ENCODE measurements at places on chromosomes 5 and 9.

DNA sequence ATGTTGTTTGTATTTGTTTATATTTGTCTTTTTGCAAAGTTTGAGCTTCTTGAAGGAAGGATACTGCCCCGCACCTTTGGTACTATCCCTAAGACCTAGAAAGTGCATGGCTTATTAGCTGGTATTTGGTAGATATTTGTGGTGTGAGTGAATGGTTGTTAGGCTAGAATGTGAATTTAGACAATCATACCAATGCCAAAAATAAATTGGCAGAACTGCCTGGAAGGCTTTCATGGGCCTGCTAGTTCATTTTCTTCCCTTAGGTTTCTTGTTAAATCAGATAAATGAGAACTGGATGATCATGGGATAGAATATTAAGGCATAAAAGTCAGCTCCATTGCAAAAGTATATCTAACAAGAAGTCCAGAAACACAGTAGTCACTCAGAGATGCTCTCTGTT is 147.5 kb upstream of the TSLP start:
- DNase-seq, result no peak

GRCh38 chr9:136112541-136112940 is 6.1 kb downstream of the TMEM250 start:
- DNase-seq, result no peak

- no peak for DNase-seq
Measured at GRCh38 chr5:8598996-8599395, 730.0 kb downstream of the MTRR start.

DNA sequence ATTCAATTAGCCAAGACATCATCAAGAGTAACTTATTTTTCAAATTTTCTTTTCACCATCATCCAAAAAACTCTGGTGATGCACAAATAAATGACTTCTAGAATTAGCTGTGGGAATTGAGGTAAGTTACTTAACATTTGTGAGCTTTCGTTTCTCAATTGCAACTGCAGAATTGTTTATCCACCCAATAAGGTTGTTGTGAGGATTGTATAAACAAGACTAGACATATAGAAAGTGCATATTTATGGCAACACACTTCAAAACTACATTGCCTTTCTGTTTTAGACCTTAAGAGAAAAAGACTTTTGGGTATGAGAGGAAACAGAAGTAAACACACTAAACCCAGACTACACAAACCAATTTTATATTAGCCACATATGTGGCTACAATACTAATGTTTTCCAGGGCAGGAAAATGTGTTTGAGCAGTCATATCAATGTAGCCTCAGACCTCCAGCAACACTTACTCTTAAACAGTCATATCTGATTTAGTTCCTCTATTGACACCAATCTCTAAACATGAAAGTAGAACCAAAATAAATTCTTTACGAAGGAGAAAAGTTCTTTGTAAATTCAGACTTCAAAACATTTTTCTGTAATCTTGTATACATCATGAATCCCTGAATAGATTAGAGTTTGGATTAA is 488.0 kb upstream of the CYLC2 start:
- DNase-seq, result no peak

DNA sequence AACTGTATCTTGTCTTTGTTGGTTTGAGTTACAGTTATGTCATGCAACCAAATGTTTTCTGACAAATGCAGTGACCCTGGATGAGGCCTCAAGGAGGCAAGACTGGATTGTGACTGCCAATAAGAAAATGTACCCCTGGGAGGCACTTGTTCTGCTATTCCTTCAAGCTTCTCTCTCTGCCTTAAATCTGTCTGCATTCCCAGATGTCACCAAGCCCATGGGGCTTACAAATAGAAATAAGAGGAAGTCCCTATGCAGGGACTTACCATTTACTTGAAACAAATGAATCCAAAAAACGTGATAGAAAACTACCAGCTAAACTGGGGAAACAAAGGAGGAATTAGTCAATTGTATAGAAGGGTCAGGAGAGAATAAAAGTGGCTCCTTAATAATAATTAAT is 8.2 kb upstream of the PARP8 start:
- DNase-seq, result no peak

- peak; percentile 21 for DNase-seq
Measured at GRCh38 chr5:14580398-14581034, 1.1 kb upstream of the OTULINL start.

- DNase-seq, result no peak
Measured at GRCh38 chr5:179829732-179830435, 9.2 kb downstream of the SQSTM1 start.

DNA sequence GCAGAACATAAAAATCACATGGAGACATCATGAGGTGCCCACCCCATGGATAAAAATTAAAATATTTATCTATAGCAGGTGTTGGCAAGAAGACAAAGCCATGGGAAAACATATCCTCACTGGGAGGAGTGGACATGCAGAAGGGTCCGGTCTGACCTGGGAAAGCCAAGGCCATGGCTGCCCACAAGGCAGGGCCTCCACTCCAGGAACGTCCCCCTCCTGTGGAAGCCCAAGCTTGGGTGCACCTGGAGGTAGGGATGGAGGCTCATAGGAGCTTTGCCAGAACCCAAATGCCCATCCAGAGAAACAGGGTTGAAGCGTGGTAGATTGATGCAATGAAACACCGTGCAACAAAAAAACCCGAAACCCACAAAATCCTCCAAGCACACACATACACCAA is 81.4 kb upstream of the COL5A1 start:
- no peak for DNase-seq

DNA sequence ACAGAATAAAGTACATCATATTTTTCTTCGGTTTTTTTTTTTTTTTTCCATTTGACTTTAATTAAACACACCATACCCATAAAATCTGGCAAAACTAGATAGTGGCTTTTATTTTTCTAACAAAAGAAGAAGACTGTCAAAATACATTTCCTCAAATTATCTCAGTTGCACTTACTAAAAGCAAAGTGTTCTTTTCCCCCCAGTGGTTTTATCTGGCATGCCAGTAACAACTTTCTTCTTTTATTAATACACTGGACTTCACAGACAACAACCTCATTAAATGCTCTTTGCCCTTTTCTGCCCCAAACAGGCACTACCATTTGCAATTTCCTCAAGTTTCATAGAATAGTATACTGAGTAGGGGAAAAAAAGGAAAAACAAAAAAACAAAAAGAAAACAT is 1792.3 kb downstream of the EFNA5 start:
- DNase-seq, result no peak

- no peak for DNase-seq
Measured at GRCh38 chr9:129197978-129198318, 19.9 kb upstream of the IER5L start.

- no peak for DNase-seq
Measured at GRCh38 chr9:89714321-89714720, 109.5 kb downstream of the GADD45G start.

DNA sequence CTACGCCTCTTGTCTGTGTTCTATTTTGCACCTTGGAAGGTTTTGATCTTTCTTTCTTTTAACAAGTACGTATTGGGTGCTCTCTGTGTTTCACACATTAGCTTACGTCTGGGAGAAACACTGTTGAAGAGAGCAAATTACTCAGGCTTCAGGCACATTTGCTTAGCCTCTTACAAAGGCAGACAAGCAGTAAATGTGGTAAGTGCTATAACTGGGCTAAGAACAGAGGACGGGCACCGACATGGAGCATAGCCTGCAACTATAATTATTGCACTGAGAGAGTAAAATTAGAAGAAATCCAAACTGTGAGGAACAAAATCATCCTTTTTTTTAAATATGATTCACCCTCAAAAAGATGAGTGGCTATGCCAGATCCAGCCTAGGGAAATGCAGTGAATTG is 9.4 kb upstream of the PARP8 start:
- no peak for DNase-seq

GRCh38 chr5:59041355-59041754 is 458.5 kb downstream of the RAB3C start:
- peak; percentile 33 for DNase-seq

GRCh38 chr5:168844922-168845296 is 265.7 kb upstream of the PANK3 start:
- DNase-seq, result no peak

DNA sequence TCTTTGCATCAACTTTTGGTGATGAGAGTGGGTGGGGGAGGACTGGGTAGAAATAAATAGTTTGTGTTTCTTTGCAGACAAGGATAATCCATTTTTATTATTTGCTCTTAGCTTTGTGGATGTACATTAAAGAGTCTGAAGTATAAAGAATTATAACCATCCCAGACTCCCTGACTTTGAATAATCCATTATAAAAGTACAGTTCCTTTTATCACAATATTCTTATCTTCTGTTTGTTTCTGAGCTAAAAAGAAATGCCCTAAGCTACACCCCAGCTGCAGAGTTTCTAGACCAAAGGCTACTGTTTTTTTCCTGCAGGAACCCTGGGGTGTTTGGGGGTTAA is 77.9 kb downstream of the NDFIP1 start:
- DNase-seq, result no peak

DNA sequence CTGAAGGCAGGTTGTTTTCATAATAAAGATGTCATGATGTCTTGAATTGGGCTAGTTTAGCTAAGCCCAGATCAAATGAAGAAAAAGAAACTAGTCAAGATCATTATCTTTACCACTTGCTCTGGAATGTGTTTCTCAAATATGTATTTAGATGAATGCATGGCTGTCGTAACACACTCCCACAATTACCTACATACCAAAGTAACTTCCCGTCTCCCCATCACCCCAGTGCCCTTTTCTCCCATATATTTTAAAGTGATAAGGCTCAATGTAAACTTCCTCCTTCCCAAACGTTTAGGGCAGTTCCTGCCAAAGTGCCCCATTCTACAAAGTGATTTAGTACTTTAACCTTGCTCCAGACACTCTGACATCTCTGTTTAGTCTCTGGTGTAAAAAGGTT is 61.4 kb downstream of the SLC1A3 start:
- no peak for DNase-seq

DNA sequence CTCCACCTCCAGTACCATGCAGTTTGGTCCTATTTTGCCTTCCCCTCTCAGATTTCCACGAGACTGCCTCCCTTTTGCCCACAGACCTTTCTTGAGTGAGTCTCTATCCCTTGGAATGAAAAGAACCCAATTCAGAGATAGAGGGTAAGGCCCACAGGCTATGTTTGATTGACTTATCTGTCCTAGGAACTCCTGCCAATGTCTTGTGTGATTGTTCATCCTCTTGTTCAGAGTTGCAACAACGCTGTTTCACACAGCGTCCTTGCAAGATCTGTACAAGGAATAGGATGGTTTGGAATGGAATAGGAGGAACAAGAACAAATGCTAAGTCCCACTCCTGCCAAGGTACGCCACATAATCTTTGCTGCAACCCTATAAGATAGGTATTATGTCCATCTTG is 142.2 kb upstream of the ABCA1 start:
- DNase-seq, result no peak

- DNase-seq, result no peak
Measured at GRCh38 chr5:172860520-172861443, 26.7 kb downstream of the ERGIC1 start.

DNA sequence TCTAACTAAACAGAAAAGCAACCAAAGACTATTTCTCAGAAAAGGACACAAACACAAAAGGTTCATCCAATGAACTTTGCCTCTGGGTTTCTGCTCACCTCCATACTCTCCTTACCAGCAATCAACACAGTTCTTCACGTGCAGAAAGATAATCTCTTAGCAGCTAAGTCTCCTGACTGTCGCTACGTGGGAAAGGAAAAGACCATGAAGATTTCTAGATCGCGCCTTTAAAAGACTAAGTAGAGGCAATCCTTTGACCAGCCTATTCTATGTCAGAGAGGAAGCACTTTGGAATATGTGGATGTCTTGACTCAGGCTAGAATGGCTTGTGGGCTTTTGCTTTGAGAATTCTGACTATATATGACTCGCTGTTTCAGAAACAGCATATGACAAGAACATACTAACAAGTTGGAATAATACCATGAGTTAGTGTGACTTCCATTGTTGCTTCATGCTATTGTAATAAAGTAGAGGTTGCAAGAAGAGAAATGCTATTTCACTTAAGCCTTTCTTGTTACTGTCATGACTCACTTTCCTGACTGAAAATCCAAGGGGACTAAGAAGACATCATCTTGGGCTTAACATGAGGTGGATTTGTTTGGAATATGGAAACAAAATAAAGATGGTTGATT is 339.5 kb upstream of the RFX3 start:
- DNase-seq, result no peak

DNA sequence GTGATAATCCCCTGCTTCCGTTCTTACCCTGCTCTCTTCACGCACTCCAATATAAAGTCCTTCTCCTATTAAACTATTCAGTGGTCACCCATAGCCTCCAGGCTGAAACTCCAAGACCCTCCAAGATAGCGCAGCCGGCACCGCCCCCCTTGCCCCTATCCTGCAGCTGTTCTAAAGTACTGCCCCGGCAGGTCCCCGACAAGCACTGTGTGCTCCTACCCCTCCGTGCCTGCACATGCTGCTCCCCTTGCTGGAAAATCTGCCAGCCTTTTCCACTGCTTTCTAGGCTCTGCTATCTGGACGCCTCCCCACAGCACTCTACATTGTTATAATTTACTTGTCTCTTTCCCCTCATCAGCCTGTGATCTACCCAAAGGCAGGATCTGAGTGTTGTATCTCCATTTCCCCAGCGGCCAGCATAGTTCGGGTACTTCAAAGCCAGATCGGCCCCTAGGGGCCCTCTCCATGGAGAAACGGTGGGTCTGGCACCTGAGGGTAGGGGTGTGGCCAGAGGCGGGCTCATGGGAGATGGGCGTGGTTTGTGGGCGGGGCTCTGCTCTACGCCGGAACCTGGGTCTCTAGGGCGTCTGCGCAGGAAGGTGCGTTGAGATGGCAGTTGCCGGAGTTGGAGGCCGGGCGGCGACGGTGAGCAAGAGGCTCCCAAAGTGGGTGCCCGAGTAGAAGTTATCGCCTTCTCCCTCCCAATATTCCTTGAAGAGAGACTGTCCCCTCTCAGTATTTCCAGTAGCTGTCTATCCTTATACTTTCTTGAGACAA is 83.5 kb upstream of the RUSC2 start:
- no peak for DNase-seq

DNA sequence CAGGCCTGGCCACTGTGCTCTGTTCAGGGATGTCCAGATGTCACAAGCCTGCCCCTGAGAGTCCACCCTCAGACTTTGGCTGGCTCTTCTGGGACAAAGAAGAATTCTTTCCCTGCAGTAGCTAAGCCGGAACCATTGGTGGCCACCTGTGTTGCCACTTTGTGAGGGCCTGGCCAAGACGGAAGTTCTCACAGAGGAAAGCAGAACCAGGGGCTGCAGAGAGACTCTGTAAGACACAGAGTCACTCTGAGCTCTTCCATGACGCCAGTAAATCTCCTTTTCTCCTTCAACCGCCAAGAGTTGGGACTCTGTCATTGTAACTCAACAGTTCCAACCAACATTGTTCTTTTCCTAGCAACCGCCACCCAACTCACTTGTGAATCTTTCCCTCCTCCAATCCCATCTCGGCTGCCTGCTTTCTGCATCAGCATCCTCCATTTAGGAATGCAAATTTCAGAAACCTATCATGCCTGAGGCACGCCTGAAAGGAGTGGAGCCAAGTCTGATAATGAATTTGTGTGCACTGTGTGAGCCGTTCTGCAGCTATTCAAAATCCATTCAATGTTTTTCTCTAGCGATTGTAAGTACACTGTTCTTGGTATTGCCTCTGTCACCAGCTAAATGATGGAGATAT is 37.8 kb upstream of the ATP6V1G1 start:
- no peak for DNase-seq
